ENCODE measurements at places on chromosomes 5 and 9.

GRCh38 chr5:62312036-62312435, 6.0 kb downstream of the KIF2A start:
- no peak for DNase-seq

GRCh38 chr9:5448461-5449435, 1.6 kb upstream of the CD274 start:
- DNase-seq = no peak

DNA sequence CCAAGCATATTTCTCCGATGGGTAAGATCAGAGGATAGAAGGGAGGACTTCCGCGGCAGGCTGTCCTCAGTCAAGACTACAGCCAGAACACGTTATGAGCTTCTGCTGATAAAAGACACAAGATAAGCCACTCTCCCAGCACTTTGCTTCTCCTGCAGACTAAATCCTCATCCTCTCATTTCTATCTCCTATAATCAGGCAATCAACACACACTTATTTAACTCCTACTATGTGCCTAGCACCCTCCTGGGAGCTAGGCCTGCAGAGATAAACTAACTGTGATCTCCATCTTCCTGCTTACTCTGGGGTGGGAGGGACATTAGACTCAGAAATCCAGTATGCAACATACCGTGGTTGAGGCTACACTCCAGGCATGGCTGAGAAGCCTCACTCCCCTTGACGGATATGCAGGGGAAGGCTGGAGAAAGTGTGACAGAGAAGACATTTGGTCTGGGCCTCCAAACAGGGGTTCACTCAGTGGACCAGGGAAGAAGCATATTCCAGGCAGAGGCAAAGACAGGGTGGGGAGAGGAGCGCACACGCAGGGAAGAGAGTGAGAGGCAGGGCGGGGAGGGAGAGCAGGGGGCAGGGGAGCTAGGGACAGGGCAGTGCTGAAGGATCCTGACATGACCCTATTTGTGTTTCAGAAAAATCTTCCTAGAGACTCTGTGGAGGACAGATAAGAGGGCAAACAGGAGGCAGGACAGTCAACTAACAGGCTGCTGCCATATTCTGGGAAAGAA, 274.1 kb downstream of the DENND1A start:
- DNase-seq = no peak

GRCh38 chr5:180724944-180725343, 14.9 kb downstream of the OR2Y1 start:
- DNase-seq = no peak

DNA sequence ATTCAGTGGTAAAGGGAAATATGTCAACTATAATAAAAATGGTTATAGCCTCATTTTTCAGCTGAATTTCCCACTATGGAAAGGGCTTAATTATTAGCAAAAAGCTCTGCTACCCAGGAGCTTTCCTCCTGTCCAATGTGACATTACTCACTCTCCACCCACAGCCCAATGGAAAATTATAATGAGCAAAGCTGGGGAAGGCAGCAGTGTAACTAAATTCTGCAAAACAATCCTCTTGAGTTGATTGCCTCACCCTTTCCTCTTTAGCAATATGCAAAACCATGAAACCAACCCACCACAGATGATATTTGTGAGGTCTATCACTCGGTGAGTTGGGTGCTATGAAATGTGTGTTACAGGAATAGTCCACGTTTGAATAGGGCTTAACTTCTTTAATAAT, 14.0 kb upstream of the PLPPR1 start:
- DNase-seq = no peak

- DNase-seq = no peak
These were observed 100.3 kb downstream of the NSG2 start for GRCh38 chr5:174145821-174146220.

DNA sequence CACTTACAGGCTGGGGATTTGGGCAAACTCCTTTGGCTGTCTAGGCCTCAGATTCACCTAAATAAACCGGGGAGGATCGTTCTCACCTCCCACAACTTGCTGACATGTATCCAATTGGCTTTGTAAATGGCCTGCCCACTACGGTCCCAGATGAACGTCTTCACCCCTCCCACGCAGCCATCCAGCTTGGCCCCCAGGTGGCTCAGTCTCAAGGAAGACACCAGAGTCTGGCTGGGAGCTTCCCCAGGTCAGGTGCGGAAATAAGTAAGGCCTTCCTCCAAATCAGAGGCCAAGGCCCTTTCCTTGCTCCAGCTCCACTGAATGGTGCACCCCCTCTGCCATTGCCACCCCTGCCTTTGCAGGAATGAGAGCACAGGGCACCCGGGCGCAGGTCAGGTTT, 11.4 kb downstream of the CIZ1 start:
- no peak for DNase-seq

- no peak for DNase-seq
These were observed 206.3 kb downstream of the EFNA5 start for GRCh38 chr5:107464416-107464815.

GRCh38 chr9:77453825-77454647, 194.1 kb downstream of the GNA14 start:
- no peak for DNase-seq

- DNase-seq = no peak
These were observed 414 bp downstream of the WDR38 start for GRCh38 chr9:124853605-124854143.

GRCh38 chr5:173505634-173506033, 110.8 kb downstream of the BOD1 start:
- DNase-seq = no peak

GRCh38 chr9:72952914-72953313, at the start of gene ALDH1A1:
Gene ALDH1A1, minus strand, starts transcription at chr9:72953053. Its CDS starts 53 bp downstream, at chr9:72953000.
- no peak for DNase-seq

- DNase-seq = no peak
These were observed 142.9 kb downstream of the HSD17B3 start for GRCh38 chr9:96158909-96159575.

DNA sequence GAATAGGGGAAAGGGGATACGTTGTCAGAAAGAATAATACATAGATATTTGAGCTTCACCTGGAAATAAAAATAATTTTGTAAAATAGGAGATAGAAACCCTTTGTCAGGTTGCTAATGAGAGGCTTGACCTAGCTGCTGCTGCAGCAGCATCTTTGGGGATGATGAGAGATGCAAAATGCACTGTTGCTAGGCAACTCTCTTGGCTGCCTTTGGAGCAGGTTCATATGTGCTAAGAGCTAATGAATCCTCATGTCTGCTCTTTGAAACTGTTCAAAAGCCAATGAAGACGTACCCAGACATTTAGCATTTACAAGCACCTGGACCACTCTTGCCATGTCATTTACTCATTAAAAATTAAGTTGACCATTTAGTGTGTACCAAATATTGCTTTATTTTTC, 121.7 kb downstream of the FOCAD start:
- no peak for DNase-seq

GRCh38 chr5:94830520-94830919, 212.1 kb downstream of the SLF1 start:
- DNase-seq = no peak

- DNase-seq = no peak
These were observed 152.2 kb downstream of the ADAMTSL1 start for GRCh38 chr9:18626046-18626698.

DNA sequence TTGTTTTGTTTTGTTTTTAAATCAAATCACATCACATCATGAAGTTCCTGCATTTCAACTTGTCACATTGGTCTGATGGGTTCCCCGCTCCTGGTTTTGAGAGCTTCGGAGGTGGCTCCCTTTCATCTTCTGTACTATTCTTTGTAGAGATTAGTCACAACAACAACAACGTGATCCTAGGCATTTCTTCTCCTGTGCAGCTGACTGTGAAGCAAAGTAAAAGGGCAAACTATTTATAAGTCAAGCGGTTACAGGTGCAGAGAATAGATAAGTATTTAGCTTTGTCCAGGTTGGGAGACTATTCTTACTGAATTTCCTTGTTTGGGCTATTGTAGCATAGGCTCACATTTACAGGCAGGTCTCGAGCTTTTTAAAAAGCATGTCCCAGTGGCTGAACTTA, 197.7 kb upstream of the CDKN2B start:
- no peak for DNase-seq

DNA sequence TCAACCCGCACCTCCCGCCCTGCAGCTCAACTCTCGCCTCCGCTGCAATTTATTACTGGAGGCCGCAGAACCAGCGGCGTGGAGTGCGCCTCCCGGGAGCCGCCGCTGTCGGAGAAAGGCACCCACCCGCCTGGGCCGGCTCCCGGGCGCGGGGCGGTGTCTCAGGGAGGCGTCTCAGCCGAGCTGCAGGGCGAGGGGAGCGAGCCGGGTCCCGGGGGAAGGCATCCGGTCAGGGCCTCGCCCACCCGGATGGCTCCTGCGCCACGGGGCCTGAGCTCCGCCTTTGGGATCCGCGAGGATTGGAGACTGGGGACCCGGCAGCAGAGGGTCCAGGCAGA, 32.9 kb downstream of the TSPAN17 start:
- no peak for DNase-seq

DNA sequence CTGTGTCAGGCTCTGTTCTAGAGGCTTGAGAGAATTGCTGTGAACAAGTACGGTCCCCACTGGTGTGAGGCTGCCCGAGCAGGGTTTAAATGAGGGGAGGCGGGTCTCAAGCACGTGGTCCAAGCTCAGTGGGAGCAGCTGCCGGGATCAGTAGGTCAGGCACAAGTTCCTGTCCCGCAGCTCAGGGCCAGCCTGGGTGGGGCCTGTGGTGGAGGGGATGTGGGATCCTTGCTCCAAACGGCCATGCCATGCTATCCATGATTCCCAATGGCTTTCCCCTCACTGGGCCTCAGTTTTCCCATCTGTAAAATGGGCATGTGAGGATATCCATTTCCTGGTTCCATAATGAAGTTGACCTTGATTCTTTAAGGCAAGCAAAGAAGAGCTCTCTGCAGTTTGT, 17.1 kb downstream of the OBP2B start:
- no peak for DNase-seq

DNA sequence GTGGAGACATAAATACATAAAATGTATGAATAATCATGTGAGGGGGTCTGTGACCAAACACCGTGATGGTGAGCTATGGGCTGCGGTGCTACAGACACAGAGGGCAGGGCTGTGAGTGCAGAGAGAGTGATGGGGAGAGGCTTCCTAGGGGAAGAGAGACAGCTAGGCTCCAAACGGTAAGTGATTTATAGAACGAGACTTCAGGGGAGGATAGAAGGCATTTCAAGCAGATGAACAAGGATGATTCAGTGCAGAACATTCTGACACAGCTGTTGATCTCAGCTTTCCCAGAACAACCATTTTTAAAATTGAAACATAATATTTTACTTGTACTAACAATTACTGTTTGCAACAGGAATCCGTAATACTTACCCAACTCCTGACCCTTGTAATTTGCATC, 100.7 kb downstream of the GAS1 start:
- no peak for DNase-seq

DNA sequence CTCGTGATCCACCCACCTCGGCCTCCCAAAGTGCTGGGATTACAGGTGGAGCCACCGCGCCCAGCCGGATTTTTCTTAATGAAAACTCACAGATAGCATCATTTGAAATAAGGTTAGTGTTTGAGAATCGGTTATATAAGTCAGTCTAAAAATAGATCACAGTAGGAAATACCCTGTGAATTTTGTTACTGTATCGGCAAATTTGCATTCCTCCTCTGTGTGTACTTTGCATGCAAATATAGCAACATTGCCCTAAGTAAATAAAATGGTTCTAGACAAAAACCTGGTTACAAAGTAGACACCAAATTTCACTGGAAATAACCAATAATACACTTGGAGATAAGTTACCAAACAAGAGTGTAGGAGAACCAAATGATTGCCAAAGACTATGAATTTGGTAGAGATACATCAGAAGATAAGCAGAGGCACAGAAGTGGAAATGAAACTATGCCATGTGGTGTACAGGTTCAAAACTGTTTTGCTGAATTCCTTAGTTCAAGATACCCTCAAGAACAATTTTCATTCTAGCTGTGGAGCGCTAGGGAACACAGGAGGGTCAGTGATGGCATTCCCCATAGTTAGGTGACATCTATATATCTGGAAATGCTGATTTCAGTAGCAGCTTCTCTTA, 58.1 kb downstream of the ICE1 start:
- no peak for DNase-seq

DNA sequence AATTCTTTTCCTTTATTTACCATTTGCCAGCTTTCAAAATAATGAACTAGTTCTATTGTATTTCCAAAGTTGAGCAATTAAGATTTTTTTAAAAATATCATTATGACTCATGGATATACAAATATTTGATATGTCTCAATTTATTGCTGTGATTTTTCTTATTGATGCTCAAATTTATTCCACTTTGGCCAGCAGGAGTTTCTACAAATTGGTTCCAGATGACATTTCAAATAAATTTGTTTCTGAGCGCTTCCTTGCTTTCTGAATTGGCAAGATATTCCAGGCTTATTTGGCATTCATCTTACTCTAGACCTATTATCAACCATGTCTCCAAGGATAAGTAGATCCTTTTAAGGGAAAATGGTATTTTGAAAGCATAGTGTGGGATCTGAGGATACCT, 58.5 kb upstream of the TJP2 start:
- no peak for DNase-seq

- no peak for DNase-seq
These were observed 17.5 kb downstream of the TNIP1 start for GRCh38 chr5:151063142-151063989.

DNA sequence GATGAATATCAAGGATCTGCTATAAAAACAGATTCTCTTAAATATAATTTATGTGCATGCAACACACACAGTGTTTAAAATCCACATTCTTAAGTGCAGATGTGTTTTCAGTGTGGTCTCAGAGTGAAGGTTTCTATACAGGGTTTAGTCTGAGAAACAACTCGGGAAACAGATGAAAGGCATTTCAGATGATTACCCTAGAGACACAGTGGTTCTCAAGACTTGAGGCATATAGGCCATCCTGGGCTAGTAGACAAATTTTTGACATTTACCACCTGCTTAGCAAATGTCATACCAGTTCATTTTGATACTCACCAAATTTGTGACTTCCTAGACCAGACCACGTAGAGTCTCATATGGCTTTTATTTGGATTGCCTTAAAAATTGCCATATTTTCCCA, 216.5 kb downstream of the ARL15 start:
- DNase-seq = no peak

DNA sequence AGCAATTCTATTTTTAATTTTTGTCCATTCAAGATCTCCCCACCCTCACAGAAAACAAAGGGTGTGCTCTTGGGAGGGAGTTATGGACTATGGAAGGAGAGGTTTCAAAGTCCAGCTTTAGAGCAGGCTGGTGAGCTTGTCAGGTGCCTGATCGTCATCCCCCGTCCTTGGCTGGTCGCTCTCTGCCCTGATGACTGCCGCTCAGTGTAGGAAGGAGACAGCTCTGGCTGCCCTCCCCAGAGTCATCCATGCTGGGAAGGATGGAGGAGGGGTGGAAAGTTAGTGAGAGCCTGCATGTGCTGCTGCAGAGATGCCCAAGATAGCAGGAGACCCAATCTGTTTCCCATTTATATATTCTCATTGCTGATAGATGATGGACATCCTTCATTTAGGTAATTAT, 96.6 kb downstream of the NLN start:
- no peak for DNase-seq

- no peak for DNase-seq
These were observed 1.2 kb upstream of the NIPSNAP3A start for GRCh38 chr9:104746285-104746684.

- DNase-seq = no peak
These were observed 44.6 kb downstream of the PIP5K1B start for GRCh38 chr9:68749579-68750159.

GRCh38 chr9:135230817-135231520, 143.5 kb downstream of the OLFM1 start:
- DNase-seq = no peak

GRCh38 chr9:134213508-134213850, 49.1 kb upstream of the RNU6ATAC start:
- no peak for DNase-seq
